ENCODE measurements at places on chromosomes 13 and 19.

DNA sequence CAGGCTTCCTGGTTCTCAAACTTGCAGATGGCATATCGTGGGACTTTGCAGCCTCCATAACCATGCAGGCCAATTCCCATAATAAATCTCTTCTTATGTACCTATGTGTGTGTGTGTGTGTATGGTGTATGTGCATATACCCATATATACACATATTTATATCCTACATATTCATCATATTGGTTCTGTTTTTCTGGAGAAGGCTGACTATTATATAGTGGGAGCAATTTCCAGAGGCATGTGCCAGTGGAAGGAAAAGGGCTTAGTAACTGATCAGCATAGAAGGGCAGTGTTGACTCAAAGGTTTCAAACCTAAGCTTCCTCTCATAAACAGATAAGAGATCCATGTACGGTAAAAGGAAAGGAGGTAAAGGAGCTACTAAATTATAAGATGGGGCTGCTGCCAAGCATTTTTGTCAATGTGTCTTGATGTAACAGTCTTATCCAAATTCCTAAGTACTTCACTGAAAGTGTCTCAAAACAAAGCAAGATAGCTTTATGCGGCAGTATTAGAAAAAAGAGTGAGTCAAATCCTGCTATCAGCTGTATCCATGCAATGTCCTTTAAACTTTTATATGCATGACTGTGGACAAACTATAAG lies 432.1 kb downstream of the TBC1D4 start:
- no peak for DNase-seq

- no peak for DNase-seq
Observed at GRCh38 chr19:33728141-33728540, 68.5 kb upstream of the KCTD15 start.

- no peak for DNase-seq
Observed at GRCh38 chr13:48492096-48492440, 40.8 kb downstream of the RCBTB2 start.

- DNase-seq = no peak
Observed at GRCh38 chr13:111278258-111278657, 42.2 kb upstream of the TEX29 start.

DNA sequence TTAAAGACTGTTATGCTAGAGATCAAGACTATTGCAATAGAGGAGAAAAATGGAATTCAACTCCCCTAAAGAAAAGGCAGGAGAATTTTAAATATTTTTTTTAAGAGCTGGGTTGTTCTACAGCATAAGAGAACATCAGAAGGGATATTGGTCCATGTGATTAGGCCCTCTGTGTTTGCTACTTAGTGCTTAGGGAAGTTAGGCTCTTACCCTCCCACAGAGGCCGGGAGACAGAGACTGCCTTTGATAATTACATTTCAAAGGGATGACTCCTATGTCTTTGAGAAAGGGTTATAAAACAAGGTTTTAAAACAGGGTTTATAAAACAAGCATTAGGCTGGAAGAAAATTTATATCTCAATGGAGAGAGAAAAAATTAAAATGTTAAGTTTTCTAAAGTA lies 1248.1 kb upstream of the PCDH20 start:
- no peak for DNase-seq

GRCh38 chr13:27821566-27821965 lies 29.3 kb downstream of the GSX1 start:
- no peak for DNase-seq

- DNase-seq = no peak
Observed at GRCh38 chr19:40266119-40266518, 19.0 kb downstream of the AKT2 start.

- no peak for DNase-seq
Observed at GRCh38 chr13:31793246-31793645, 53.9 kb downstream of the RXFP2 start.

DNA sequence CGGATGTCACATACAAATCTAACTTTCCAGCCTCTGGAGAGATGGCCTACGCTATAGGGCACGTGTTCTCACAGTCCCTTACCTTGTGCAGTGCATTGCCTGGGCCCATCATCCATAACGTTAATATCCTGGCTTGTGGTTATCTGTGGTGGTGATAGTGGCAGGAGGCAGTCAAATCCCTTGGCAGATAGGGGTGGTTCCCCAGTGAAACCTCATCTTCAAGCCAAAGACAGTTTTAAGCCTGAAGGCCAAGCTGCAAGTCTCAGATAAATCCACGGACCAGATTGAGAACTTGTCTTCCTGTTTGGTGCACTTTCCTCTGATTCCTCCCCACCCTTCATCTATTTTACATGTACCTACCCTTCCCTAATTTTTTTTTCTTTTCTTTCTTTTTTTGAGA lies 4.3 kb upstream of the FBXO17 start:
- no peak for DNase-seq

GRCh38 chr19:40387155-40387554 lies 2.8 kb downstream of the HIPK4 start:
- no peak for DNase-seq

- no peak for DNase-seq
Observed at GRCh38 chr19:51803519-51803918, 8.6 kb downstream of the FPR3 start.

DNA sequence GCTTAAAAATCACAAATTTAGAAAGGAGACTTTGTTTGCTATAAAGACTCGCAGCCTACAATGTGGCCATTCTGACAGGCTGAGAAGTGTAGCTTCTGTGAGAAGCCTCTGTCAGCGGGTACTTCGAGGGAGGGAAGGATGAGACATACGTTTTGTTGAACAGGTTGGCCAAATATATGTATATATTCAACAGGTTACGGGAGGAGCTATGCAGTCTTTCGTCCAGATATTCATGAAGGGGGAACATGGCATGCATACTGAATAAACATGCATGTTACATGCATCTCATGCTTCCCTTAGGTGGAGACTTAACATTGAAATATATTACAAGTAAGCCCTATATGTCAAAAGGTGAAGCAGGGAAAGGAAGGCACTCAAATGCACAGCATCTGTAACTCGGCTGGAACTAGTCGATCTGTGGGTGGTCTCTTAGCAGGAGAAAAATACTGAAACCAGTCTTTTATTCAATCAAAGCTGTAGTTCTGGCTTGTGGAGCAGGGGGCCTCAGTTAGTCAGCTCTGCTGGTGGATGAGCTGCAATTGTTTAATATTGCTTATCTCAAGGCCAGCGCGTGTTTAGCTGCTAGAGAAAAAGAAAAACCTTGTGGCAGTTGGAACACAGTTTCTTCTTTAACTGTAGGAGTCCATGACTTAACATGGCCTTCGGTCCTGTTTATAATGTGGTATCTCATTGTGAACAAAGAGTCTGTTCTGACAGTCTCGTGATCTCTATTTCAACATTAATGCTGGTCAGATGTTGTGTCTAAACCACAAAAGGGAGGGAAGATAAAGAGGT lies 94.3 kb downstream of the FAM216B start:
- DNase-seq = no peak

- no peak for DNase-seq
Observed at GRCh38 chr19:45408121-45408520, 1.7 kb downstream of the POLR1G start.

DNA sequence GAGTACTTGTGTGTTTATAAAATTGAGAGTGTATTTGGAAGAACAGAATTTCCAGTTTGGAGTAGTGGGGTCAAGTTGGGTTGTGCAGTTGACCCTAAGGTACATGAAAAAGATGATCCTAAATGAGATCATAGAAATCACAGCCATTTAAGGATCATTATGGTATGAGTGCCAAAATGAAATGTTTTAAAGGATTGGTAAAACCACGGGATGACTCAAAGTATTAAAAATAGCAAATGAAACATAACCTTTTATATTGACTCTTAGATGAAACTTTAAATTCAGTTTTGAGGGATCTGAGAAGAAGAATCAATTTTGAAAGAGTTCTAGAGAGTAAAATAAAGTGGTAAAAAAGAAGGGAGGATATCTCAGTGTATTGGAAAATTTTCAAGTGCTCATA lies 773.8 kb downstream of the GPC5 start:
- DNase-seq = no peak

DNA sequence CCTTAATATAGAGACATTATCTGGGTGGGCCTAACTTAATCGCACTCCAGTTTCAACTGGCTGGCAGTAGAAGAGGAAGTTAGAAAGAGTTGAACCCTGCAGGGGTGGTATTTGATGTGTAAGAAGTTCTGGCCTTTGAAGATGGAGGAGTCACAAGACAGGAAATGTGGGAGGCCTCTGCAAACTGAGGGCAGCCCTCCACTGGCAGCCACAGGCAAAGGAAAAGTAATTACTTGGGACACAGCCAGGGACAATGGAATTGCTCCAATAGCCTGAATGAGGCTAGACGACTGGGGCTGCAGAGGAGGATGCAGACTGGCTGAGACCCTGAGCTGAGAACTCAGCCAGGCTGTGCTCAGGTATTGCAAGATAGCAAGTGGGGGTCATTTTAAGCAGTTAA lies 703.3 kb upstream of the ARGLU1 start:
- no peak for DNase-seq

GRCh38 chr13:100944791-100945345 lies 270.3 kb upstream of the TMTC4 start:
- no peak for DNase-seq

DNA sequence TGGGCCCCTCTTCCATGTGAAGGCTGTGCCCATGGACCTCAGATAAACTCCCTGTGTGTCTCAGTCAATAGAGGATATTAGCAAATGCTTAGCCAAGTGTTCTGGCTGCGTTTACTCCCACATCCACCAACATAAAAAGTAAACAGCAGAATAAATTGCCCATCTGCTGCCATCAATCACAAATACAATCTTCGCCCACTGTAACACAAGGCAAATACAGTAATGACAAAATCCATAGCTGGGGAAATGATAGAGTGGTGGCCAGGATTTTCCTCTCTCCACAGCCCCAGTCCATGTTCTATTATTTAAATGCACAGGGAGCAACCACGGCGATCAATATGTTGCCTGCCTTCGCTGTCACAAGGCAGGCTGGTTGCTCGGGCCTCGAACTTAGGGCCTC lies 376.5 kb downstream of the UQCRFS1 start:
- no peak for DNase-seq

- no peak for DNase-seq
Observed at GRCh38 chr13:94335761-94336526, 143.5 kb downstream of the DCT start.

DNA sequence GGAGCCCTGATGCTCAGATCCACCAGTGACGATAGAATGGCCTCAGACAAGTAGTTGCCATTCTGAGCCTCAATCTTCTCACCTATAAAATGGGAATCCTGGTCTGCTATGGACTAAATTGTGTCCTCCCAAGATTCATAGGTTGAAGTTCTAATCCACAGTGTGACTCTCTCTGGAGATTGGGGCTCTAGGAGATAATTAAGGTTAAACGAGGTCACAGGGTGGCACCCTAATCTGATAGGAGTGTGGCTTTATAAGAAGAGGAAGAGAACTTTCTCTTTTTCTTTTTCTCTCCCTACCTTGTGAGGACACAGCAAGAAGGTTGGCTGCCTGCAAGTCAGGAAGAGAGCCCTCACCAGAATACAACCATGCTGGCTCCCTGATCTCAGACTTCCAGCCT lies 214.1 kb downstream of the KATNAL1 start:
- DNase-seq = no peak

GRCh38 chr13:20140487-20140886 lies 20.4 kb downstream of the GJA3 start:
- DNase-seq = no peak

- no peak for DNase-seq
Observed at GRCh38 chr13:111145071-111145470, 30.0 kb downstream of the ARHGEF7 start.

- no peak for DNase-seq
Observed at GRCh38 chr19:14782626-14783409, 4.5 kb upstream of the ADGRE2 start.

- DNase-seq = no peak
Observed at GRCh38 chr13:50584856-50585580, 258.5 kb downstream of the DLEU7 start.

DNA sequence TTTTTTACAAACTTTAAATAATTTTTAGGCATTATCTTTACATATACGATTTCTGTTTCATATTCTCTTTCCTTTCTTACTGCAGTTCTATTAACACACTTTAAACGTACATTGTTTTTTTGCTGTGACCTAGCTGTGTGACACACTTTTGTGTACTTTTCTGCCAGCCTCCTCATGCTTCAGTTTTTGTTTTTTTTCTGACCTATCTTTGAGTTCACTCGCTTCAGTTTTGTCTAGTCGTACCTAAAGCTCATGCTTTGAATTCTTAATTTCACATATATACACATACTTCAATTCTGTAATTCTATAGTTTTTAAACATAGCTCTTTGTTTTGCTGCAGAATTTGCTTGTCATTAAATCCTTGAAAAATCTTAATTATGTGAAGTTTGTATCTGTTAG lies 150.4 kb downstream of the PDS5B start:
- DNase-seq = no peak

DNA sequence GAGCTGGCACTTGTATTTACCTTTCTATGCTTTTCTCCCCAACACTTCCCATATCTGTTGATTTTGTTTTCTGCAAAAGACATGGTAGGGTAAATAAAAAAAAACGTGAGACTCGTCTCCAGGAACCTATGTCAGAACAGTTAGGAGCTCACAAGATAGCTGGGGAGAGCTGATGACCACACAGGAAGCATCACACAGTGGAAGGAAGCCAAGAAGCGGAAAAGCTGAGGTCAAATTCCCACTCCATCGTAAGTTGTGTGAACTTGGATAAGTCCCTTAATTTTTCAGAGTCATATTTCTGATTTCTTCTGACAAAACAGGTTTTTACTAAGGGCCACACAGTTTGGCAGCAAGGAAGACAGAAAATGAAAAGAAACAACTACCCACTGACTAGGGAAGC lies 199.6 kb downstream of the KLF5 start:
- DNase-seq = no peak

DNA sequence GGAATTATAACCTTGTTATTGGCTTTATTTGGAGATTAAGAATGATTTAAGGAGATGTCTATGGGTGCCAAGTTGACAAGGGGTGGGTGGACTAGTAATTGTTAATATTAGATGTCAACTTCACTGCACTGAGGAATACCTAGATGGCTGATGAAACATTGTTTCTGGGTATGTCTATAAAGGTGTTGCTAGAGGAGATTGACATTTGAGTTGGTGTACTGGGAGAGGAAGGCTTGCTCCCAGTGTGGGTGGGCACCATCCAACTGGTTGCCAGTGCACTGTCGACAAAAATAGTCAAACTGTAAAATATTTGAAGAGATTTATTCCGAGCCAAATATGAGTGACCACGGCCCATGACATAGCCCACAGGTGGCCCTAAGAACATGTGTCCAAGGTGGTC lies 378.8 kb downstream of the NDFIP2 start:
- no peak for DNase-seq

DNA sequence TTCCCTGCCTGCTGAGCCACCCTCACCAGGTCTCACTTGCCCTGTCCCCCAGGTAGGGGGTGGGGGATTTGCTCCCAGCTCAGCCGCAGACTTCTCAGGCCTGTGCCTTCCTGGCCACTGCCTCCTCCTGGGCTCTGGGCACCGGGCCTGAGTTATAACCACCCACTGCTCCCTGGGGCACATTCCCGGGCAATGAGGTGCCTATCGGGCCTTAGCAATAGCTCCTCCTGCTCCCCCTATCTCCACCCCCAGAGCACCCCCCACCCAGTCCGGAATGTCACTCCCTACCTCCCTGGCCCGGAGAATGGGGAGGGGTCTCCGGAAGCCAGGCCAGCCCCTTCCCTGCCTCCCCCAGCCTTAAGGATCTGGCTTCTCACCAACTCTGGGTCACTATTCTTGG lies at the start of gene KLK5:
TSS of gene KLK5 (minus strand) at position 129 of the 400 bp plus-strand sequence. CDS start 381 bp downstream, outside the sequence.
- no peak for DNase-seq
